NB4 (cell line): ENCODE measurements at places on chromosomes 16 and 17.

- DNase-seq, result peak; percentile 59
These were observed 986 bp downstream of the HAPSTR1 start for GRCh38 chr16:9092282-9092977.

DNA sequence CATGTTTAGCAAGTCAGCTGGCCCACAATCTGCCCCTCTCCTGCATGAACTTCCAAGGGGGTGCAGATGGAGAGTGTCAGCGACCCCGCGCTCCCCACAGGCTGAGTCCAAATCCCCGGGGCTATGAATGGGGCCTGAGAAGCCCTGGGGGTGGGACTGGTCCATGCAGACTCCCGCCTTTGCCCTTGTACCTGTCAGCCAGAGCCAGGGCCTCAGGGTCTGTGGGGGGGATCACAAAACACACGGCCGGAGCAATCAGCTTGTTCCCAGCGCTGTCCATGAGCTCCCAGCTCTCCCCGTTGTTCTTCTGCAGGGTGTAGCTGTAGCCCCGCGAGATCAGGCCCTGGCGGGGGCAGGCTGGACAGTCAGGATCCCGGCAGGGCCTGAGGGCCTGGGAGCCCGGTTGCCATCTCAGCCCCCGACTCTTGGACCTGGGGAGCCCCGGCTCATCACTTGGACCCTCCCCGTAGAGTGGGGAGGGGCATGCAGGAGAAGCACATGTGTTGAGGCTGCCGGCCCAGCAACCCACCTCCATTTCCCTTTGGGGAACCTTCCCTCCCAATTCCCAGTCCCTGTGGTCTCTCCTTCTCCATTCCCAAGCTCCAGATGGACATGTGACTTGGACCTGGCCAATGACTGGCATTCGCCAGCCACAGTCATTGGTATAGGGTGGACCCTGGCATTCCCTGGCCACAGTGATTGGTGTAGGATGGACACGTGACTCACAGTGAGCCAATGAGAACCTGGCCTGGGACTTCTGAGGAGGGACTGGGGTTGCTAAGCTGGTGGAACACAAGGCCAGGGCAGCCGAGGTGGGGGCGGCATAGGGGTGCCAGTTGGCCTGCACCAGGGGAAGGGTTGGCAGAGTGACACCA, 42.4 kb downstream of the PPL start:
- DNase-seq, result no peak

GRCh38 chr16:2044541-2044940, 3.1 kb downstream of the NTHL1 start:
- no peak for DNase-seq

- peak; percentile 97 for DNase-seq
These were observed 2.2 kb upstream of the NTN3 start for GRCh38 chr16:2468725-2469398.

DNA sequence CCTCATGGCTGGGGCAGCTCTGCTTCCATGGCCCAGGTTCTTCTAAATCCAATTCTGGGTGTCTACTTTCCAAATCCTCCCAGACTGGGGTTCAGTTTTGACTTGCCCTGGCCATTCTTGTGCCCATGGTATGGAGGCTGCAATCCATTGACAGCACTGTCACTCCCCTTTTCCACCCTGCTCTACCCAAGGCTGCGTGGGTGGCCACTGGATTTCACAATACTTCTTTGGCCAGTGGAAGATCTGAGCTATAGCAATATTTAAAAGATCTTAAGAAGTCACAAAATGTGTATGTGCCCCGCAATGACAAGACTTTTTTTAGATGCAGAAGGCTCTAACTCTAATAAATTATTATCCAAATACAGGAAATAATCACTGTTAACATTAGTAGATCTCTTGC, 329.4 kb upstream of the CCL2 start:
- DNase-seq, result no peak

GRCh38 chr17:41739661-41740352, 5.4 kb upstream of the HAP1 start:
- DNase-seq, result no peak

DNA sequence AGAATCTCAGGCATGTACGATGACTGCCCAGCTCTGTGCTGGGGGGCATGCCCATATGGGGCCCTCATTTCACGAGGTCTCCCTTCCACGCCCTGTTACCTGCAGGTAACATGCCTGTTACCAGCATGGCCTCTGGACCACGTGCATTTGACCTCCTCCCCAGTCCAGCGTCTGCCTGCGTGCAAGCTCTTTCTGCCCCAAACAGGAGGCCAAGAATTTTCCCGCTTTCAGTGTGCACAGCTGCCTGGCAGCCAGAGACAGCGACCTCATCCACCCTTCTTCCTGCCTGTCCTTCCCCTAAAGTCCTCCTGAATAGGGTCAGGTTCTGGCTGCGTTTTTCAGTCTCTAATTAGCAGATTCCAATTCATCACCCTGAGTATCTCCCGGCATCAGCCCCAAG, 306.5 kb upstream of the ZFHX3 start:
- no peak for DNase-seq

GRCh38 chr17:80819422-80820164, 172.0 kb upstream of the CHMP6 start:
- DNase-seq, result peak; percentile 58

DNA sequence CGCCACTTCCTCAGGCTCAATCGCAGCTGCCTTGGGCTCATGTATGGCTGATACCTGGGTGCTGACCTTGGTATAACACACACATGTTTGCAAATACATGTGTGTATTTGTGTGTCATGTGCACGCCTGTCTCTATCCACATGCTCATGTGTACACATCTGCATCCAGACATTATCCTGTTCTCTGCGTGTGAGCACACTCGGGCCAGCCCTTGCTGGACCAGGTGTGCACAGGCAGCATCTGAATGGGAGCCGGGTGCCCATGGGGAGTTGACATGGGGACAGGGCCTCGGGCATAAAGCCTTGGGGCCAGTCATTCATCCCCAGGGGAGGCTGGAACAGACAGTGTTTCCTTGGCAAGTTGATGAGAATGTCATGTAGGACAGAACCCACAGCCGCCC, 29.1 kb upstream of the CRHR1 start:
- no peak for DNase-seq

GRCh38 chr17:32596628-32597027, 109.8 kb downstream of the CDK5R1 start:
- peak; percentile 16 for DNase-seq

DNA sequence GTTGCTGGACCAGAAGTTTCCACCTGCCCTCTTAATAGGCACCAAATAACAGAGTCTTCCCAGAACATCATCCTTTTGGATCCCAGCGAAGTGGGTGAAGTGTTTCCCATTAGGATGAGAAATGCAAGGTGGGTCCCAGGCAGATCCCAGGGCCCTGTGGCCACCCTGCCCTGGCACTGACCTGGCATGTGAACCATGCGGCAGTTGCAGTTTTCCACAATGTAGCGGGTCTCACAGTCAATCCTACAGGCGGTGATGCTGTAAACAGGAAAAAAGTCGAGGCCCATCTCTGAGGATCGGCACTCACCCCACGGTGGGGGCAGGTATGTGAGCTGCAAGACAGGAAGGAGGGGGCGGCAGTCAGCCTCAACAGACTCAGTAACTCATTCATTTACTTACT, 36.4 kb downstream of the SPACA3 start:
- DNase-seq, result no peak

DNA sequence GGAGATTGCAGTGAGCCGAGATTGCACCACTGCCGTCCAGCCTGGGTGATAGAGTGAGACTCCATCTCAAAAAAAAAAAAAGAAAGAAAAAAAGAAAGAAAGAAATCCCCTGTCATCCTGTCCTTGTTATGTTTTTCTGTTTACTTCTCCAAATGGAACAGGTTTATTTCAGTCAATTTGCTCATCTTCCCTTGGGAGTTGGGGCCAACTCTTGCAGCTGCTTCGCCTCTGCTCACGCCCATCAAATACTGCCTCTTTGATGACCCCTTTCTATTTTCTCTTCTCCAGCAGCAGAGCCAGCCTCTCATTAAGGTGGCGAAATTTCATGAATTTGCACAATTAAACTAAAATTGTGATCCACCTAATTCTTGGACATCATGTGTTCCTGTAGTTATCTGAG, 173.4 kb downstream of the ZNF18 start:
- DNase-seq, result no peak

GRCh38 chr16:88593061-88593460, 22.9 kb downstream of the ZC3H18 start:
- no peak for DNase-seq

- peak; percentile 84 for DNase-seq
These were observed 4.5 kb downstream of the RMI2 start for GRCh38 chr16:11349599-11350276.

- DNase-seq, result no peak
These were observed 72.9 kb downstream of the METRNL start for GRCh38 chr17:83152227-83152744.

DNA sequence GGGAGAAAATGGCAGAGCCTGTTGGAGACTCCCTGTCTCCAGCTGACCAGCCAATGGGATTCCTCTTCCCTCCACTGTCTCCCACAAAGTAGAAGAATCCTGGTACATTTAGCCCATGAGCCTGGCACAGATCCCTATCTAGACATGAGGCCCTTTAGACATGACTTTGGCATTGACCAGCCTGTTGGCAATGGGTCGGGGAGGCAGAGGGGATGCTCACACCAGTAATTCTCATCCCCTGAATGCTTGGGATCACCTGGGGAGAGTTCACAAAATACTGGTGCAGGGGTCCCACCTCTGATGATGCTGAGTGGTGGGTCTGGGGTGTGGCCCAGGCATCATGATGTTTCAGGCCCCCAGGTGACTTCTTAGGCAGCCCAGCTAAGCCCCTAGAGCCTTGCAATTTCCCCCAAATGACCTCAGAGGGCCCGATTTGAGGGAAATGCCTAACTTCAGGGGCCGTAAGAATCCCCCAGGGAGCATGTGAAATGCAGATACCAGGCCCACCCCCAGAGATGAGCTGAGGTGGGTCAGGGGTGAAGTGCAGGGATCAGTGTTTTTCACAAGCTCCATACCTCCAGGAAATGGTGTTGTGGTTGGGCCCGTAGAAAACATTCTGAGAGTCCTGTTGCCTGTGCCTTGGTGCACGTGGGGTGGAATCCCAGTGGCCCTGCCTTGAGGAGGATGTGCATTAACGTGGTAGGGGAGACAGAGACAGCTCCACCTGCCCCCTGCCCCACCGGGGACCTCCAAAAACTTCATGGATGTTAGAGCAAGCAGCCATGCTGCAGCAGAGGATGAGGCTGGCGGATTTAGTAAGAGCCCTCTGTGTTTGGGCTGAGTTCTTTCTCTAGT, 42.1 kb downstream of the SNX20 start:
- no peak for DNase-seq

DNA sequence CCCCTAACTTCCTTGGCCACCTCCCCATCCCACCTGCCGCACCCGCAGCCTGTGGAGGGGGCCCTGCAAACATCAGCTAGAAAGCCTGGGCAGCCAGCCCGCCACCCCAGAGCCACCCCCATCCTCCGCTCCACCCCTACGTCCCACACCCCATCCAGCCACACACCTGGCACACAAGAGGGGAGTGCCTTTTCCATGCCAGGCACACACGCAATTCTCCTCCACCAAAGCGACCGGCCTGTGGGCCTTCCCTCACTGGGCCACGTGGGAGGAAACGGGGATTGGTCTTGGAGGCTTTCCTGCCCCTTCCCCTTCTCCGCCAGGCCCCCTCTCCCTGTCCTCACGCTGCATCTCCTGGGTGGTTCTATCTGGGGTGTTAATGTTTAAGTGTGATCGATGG, 48.7 kb upstream of the TNRC6C start:
- DNase-seq, result no peak

DNA sequence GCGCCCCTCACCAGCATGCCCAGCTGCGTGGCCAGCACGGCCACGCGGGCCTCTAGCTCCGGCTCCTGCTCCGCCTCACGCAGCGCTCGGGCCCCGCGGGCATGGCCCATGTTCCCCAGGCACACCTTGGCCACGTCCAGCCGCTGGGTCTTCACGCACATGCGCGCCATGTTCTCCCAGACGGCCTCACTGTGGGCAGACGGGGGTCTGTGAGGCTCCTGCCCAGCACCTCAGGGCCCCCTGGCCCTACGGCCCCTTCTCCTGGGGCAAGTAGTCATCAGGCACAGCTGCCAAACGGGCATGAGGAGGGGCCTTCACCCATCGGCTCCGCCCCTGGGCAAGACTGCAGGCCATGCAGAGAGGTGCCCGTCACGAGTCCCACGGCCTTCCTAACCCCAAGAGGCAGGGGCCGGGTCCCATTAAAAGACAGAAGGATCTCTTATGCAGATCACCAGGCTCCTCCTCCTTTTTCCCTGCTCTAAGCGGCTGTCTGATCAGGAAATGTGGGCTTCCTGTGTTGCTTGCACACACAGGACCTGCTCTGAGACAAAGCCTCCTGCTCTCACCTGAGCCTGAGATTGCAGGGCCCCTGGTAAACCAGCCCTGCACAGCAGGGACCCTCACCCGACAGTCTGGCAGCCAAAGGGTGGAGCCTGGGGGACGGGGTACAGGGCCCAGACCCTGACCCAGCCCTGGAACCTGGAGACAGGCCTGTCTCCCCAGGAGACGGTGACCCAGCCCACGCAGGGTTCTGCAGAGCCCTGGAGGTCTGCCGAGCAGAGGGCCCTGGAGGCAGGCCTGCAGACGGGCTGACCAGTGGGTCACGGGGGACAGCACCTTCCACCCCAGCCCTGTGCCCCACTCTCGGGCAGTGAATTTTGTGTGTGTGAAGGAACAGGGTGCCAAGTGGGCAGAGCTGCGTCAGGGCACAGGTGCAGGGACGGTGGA, 6.6 kb upstream of the TMEM204 start:
- DNase-seq, result no peak

DNA sequence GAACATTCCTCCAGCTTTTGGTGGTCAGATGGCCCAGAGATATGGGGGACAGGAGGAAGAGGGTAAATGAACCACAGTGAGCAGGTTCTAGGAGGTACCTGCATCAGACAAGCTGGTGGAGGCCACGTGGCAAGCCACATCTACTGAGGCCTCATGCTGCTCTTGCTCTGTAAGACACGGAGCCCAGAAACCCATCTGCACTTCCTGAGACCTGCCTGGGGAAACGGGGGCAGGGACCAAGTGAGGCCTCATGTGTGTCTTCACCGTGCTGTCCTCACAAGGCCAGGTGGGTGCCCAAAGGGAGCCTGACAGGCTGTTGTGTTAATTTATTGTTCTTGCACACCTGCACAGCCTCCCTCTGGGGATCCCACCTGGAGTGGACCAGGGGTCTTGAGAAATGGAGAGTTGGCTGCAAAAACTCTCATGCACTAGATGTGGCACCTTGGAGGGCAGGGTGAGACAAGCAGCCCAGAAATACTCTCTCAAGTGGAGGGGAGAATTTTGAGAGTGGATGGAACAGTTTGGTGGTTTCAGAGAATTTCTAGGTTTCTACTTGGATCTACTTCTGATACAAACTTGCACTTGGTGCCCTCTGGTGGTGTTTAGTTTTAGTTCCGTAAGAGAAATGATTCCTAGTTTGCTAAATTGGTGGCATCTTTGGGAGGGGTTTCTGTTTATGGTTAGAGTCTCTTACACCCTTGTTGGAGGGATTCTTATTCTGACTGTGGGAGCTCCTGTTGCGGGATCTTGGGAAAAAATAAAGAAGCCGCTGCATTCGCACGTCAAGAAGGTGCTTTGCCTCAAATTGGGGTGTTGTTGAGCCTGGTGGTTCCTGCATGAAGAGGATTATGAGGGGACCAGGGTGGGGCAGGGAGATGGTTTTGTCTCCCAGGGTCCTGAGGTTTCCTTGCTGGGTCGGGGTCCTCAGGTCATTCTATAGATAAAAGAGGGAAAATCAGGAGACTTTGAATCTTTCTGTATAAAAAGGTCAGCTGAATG, 47.5 kb downstream of the SLC6A2 start:
- peak; percentile 73 for DNase-seq
